ENCODE measurements at places on chromosomes 2 and 18.
A peak's percentile ranks its signal among the peaks of the same experiment; 100 is the strongest.

DNA sequence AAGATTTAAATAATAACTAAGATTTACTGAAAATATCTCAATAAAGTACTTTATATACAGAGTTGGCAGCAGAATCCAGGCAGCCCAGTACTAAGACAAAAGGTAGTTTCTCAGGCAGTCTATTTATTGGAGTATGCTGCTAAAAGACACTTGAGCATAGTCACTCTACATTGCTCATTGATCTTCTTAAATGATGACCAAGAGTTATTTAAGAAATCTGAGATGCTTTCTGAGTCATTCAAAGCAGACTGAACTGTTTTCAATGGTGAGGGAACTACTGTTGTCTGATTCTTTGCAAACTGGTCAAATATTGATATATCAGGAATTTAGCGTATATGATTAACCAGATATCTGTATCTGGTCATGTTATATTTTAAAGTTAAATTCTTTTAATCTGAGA is 133.6 kb downstream of the PHLPP1 start:
- no peak for DNase-seq

- no peak for DNase-seq
Measured at GRCh38 chr2:129756276-129756675, 223.2 kb upstream of the RAB6C start.

- no peak for DNase-seq
Measured at GRCh38 chr2:60867848-60868247, 13.5 kb upstream of the REL start.

- no peak for DNase-seq
Measured at GRCh38 chr18:8745355-8746014, 40.1 kb downstream of the MTCL1 start.

DNA sequence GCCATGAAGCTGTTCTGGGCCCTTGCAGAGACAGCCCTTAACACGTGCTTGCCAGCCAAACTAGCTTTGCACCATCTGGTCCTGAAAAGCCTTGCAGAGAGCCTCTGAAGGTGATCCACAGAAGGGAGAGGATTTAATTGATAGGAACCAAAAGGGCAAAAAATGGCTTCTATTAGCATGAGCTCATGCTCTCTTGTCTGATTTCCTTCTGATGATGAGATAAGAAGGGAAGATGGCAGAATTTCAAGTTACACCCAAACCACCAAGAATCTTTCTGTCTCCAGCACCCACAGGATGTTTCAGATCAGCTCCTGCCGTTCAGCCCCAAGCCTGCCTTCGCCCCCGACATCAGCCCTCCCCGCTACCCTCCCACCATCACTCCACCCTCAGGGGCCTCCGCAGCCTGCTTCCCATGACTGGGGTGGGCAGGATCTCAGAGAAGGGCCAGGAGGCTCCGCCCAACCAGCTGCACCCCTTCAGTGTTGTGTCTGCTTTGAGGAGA is 23.4 kb upstream of the GLI2 start:
- no peak for DNase-seq

- DNase-seq, result no peak
Measured at GRCh38 chr18:31701744-31702143, 17.4 kb upstream of the B4GALT6 start.

GRCh38 chr2:235868224-235868623 is 300.0 kb downstream of the GBX2 start:
- no peak for DNase-seq

DNA sequence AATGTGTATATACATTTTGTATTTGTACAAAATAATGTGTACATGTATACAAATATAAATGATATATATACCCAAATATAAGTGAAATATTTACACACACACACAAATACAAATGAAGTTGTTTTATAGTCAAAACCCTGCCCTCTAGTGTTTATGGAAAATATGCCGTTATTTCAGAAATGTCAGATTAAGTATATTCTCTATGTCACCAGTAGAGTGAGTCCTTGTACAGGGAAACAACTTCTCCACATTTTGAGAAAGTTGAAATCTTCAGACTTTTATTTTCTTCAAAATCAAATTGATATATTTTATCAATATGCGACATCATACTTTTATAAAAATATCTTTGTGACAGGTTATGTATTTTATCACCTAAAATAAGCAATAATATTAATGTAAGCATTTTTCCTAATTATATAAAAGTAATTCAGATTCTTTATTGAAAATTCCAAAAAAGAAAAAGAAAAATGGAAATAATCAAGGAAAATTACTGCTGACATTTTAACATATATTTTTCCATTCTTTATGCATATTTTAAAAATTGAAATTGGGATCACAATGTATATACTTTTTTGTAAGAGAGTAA is 22.4 kb downstream of the ARL6IP6 start:
- peak; percentile 33 for DNase-seq

- DNase-seq, result no peak
Measured at GRCh38 chr2:215863687-215864086, 149.7 kb downstream of the MREG start.

GRCh38 chr2:211455216-211455841 is 898.9 kb downstream of the CPS1 start:
- DNase-seq, result peak; percentile 61

DNA sequence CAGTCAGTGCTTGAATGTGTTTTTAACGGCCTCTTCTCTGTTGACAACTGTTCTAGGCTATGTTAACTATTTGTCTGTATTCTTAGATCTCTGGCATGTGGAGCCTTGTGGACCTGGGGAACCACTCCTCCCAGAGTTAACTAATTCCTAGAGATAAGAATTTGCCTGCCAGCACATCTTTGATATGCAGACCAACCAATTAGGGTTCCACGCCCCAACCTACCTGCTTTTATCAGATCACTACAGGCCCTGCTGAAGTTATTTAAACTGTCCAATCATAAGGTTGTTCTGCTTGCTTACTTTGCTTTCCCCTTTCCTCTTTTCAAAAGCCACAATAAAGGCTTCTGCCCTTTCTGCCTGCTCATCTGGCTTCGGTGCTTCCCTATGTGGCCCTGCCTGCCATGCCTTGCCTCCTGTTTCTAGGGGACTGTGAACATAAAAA is 8.5 kb upstream of the CYBRD1 start:
- DNase-seq, result no peak

GRCh38 chr2:18122544-18123210 is 244.2 kb downstream of the KCNS3 start:
- DNase-seq, result no peak

GRCh38 chr2:3154146-3154545 is 223.5 kb downstream of the EIPR1 start:
- DNase-seq, result no peak

DNA sequence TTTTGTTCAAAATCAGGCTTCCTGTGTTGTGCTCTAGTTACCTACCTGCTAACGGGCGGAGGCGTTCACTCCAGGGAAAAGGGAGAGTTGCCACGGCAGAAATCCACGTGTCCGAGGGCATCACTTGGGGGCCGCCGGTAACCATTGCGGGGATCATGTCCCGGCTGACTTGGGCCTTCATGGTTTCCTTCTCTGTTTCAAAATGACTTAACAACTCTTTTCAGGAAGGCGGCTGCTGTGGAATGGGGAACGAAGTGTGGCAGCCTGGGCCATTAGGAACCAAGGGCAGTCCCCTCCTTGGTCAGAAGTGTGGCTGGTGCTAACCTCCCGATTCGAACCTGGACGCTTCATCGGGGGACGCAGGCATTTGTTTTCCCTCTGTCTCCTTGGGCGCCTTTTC is 56.8 kb downstream of the INPP5D start:
- DNase-seq, result no peak

DNA sequence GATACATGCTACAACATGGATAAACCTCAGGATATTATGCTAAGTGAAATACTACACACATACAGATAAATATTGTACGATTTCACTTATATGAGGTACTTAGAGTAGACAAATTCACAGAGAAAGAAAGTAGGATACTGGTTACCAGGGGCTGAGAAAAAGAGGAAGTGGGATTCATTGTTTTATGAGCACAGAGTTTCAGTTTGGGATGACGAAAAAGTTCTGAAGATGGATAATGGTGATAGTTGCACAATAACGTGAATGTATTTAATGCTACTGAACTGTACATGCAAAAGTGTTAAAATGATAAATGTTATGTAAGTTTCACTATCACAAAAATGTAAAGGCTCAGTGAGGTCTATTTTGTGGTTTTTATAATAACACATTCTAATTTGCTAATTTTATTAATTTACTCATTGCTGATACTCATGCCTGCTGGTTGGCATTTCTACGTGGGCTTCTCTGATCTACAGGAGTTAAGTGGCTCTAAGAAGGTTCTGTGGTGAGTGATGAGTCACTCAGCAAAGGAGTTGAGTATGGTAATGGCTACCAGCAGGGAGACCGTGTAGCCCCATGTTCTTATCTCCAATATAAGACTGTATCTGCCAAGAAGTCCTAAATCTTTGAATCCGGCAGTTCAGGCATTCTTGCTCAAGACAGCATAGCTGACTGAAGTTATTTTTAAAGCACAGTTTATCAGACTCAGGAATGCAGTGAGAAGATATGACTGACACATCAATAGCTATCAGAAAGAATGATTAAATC is 41.1 kb downstream of the UPP2 start:
- DNase-seq, result no peak

GRCh38 chr2:174870787-174871186 is 106.5 kb upstream of the CHRNA1 start:
- no peak for DNase-seq

DNA sequence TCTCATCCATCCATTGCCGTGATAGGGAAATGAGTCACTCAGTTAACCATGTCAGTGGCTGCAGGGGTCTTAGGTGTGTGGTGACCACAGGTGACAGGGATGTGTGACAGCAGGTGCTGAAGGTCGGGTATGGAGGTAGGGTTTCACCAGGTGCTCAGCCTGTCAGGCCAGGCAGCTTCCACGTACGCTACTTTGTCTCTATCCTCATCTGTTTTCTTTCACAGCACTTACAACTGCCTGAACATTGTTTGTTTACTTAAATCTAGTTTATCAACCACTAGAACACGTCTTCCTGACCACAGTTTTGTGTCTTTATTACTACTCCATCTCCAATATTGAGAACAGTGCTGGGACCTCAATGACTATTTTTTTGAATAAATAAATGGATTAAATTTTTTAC is 11.4 kb upstream of the UXS1 start:
- DNase-seq, result no peak

DNA sequence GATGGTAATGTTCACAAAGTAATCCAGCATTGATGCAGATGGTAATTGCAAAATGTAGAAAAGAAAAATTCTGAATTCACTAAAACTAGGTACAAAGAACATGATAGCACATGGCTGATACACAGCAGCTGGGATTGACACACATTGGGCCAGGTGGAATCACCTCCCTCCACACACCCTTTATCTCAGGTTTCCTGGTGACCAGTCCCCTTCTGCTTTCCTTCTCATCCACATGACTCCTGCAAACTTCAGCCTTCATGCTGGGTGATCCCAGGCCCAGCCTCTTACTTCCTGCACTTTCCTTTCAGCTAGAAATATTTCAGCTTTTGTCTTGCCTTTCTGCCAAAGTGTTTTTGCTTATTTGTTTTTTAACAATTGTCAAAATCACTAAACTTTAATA is 246.9 kb downstream of the LNPK start:
- DNase-seq, result no peak

GRCh38 chr18:78542204-78542603 is 437.4 kb upstream of the SALL3 start:
- DNase-seq, result no peak

- no peak for DNase-seq
Measured at GRCh38 chr18:49446481-49446880, 14.0 kb downstream of the DYM start.

DNA sequence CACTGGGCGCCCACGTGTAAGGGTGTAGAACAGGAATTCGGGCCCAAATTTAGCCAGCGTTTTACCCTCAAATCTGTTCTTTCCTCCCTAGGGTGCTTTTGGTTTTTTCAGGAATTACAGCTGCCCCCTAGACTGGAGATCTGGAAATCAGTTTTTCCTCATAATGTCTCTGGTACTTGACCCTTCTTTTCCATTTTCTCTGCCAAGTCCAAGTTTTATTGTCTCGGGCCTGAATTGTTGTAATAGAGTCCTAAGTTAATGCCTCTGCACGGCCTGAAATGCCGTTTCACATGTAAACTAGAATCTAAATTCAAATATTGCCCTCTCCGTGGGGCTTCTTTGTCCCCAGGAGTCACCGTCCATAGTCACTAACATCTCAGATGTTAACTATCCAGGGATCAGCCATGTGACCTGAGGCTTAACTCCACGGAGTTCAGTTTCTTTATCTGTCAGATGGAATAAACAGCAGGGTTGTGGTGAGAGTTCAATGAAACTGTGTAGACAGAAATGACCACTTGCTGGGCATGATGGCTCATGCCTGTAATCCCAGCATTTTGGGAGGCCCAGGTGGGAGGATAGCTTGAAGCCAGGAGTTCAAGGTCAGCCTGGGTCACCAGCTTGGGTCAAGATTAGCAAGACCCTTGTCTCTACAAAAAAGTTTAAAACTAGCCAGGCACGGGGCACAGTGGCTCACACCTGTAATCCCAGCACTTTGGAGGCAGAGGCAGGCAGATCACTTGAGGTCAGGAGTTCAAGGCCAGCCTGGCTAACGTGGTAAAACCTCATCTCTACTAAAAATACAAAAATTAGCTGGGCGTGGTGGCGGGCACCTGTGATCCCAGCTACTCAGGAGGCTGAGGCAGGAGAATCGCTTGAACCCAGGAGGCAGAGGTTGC is 12.7 kb upstream of the CABLES1 start:
- DNase-seq, result no peak

DNA sequence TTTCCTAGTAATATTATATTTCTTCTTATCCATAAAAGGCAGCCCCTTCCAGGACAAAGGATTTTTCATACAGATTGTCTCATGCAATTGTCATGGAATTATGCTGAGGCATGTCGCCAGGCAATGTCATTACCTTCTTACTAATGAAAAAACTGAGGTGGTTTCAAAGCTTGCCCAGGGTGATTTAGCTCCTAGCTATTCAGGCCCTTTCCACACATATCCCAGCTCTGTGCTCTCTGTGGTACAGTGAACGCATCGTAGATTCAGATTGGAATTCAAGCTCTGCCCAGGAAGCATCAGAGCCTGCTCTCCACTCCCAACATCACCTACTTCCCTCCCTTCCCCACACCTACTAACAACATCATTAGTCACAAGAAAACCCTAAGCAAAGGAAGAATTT is 60.1 kb downstream of the ATP8B1 start:
- DNase-seq, result no peak

DNA sequence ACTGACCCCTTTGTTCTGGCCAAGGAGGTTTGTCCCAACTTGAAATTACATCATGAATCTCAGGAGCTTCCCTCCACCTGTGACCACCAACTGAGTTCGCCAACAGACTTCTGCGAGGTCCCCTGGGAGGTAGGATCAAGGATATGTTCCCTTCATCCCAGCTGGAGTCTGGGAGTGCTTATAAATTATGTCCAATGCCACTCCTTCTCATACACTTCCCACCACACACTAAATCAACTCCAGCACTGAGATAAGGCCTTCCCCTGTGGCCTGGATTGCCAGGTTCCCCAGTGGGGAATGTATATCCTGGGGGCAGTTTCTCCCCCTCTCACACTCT is 99.2 kb downstream of the RND3 start:
- no peak for DNase-seq

- DNase-seq, result peak; percentile 72
Measured at GRCh38 chr18:47346016-47346415, 94.6 kb upstream of the SKOR2 start.

GRCh38 chr18:78814766-78815165 is 164.9 kb upstream of the SALL3 start:
- DNase-seq, result peak; percentile 60

GRCh38 chr2:72848436-72849137 is 22.8 kb upstream of the EXOC6B start:
- DNase-seq, result no peak
